ENCODE measurements at places on chromosomes 2 and 18.

- no peak for DNase-seq
Measured at GRCh38 chr2:15912203-15912602, 28.1 kb upstream of the MYCN start.

GRCh38 chr2:69356471-69356870, 30.6 kb downstream of the GFPT1 start:
- no peak for DNase-seq

DNA sequence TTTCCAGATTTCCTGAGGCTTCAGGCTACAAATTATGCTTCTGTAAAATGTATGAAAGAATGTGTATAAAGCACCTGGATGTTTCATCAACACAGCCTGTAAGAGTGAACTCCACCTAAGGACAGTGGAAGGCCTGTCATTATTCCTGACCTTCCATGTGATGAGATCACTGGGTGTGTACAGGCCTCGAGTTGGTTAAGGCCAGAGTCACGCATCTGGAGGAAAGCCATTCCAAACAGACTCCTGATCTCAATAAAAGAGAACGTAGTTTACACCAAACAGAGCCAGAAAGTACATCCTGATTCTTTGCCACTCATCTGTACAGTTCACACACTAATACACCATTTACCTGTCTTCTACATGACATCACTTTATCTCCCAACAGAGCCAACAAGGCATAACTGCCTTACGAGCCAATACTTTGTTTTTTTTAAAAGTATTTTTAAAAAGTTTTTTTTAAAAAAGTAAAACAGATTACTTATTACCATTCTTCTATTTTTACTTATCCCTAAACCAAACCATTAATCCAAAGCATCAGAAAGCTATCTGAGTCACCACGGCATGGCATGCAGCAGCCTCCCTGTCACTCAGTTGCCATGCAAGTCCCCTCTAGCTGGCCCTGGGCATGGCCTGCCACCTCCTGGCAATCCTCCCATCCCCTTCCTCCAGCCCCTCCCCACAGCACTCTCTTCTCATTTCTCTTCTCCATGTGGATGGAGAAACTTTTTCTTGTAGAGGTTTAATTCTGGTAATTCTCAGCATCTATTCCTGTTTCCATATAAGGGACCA, 78.8 kb upstream of the TFCP2L1 start:
- DNase-seq, result no peak

- no peak for DNase-seq
Measured at GRCh38 chr2:127187081-127187775, 32.9 kb downstream of the CYP27C1 start.

DNA sequence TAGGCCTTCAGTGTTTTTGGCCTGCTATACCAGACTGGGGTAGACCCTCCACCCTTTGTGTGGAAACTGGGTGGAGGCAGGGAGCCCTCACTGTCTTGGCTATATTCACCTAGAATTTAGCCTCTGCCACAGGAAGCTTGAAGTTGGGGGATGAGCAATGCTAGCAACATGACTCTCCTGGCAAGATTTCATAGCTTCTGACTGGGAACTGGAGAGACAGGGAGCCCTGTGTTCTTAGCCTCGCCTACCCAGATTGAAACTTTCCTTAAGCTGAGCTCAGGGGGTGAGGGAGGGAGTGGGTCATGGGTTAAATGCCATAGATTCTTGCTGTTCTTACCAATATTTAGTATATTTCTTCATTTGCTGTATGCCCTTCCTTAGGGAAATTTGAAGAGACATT, 46.8 kb upstream of the FAM98A start:
- DNase-seq, result no peak

DNA sequence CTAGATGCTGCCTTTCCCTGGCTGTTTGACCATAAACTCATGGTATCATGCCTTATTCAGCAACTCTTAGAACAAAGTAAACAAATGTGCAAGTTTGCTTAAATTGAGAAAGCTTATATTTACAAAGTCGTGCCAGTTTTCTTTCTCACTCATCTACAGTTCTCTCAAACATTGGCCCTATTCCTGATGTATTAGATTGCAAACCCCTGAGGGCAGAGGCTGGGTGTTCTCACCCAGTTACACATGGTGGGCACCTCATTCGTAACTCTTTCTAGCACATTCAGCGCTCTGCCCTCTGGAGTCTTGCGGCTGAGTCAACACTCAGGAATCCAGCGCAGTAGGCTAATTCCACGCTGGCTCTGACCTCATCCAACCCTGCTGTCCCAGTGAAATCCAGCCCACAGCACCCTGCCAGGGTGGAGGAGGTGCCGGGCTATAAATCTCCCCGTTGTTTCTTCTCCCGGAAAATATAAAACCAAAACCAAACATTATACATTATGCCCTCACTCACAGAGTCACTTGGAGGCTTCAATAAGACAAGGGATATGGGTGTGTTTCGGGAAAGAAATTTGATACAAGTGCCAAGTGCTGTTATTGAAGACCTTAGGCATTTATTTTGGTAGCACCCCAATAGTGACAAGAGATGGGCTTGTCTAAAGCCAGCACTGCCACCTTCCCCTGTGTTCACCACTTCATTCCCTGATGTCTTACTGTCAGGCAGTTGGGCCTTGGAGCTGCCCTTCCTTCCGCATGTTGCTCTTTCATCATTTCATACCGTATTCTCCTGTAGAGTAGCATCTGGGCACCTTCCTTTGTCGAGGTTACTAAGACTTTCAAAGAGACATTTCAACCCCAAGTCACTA, 287.4 kb downstream of the PRKCE start:
- no peak for DNase-seq

- no peak for DNase-seq
Measured at GRCh38 chr2:61771904-61772845, 81.7 kb downstream of the FAM161A start.

DNA sequence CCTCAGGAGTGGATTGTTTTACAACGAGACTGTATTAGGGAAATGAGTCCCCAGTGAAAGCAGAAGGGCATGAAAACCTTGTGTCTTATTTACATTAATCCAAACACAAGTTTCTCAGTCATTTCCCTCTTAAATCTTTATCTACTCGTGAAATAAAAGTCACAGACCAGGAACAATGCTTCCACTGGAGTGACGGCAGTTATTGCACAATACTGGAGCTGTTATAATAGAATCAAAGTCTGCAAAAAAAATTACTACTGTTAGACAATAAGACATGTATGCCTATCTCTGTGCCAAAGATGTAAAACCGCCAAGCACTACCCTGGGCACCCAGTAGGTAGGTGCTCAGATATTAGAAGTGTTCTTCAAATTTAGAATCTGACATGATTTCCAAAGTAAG, 375.5 kb downstream of the ZNF521 start:
- DNase-seq, result no peak

- no peak for DNase-seq
Measured at GRCh38 chr18:48996901-48997463, 46.2 kb upstream of the SMAD7 start.

- no peak for DNase-seq
Measured at GRCh38 chr18:44954257-44954656, 273.6 kb downstream of the SETBP1 start.

- DNase-seq, result no peak
Measured at GRCh38 chr2:8006181-8006580, 675.7 kb upstream of the ID2 start.

GRCh38 chr2:190791976-190792575, 88.5 kb upstream of the GLS start:
- no peak for DNase-seq

DNA sequence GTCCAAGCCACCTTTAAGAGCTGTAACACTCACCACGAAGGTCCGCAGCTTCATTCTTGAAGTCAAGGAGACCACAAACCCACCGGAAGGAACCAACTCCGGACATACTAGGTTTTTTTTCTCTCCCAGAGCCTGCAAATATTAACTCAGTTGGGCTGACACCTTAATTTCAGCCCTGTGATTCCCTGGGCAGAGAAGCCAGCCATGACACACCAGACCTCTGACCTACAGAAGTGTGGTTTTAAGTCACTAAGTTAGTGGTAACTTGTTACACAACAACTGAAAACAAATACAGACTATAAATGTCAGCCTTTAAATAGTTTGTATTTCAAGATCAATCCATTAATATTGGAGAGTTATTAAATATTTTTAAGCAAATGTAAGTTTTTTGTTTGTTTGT, 855.1 kb downstream of the TMEM182 start:
- no peak for DNase-seq

- no peak for DNase-seq
Measured at GRCh38 chr2:69682525-69682924, 39.0 kb upstream of the AAK1 start.

- no peak for DNase-seq
Measured at GRCh38 chr2:3488855-3489763, 30.2 kb downstream of the ADI1 start.

GRCh38 chr2:54528311-54528955, 72.3 kb downstream of the SPTBN1 start:
- DNase-seq, result no peak

GRCh38 chr2:217434180-217434975, 568.4 kb downstream of the TNS1 start:
- no peak for DNase-seq

DNA sequence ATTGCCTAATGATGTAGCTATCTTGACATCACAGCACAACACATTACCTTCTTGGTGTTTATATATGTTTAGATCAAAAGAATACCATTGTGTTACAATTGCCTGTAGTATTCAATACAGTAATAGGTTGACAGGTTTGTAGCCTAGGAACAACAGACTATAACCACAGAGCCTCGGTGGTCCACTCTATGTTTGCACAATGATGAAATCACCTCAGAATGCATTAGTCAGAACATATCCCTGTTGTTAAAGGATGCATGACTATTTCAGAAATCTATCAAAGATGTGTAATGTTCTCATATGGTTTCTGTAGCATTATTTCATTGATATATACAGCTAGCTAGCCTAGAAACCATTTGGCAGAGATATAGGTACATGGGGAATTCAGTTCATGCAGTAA, 8.9 kb downstream of the METTL5 start:
- DNase-seq, result no peak

DNA sequence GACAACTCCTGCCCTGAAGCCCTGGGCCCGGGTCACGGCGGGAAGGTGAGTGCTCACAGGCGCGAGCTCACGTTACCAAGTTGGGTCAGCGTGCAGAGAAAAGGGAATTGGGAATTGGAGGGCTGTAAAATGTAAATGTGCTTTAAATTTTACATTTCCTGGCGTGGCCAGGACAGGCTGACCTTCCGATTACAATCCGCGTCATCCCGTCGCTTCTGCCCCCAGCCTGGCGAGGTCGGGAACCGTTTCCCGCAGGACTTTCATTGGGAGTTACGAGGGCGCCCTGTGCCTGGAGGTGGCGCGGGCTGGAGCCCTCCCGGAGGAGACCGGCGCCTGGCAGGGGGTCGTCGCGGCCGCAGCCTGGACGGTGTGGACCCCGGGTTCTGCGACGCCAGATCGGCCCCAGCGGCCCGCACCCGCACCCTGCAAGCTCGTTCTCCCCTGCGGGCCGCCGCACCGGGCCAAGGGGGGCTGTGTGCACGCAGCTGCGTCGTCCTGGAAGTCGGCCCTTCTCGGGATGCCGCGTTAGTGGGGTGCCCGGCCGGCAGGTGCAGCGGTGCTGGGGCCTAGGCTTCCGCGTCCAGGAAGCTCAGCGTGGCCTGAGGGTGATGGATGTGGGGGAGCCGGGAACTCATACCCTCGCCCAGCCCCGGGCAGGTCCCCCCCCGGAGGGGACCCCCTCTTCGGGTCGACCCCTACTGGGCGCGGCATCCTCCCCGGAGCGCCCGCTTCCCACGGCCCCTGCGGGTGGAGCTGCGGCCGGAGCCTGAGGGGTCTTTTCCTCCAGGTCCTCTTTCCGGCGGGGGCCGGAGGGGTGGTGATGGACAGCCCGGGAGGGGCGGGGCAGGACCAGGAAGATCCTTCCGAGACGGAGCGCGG, 63.9 kb downstream of the LRRFIP1 start:
- peak; percentile 46 for DNase-seq

DNA sequence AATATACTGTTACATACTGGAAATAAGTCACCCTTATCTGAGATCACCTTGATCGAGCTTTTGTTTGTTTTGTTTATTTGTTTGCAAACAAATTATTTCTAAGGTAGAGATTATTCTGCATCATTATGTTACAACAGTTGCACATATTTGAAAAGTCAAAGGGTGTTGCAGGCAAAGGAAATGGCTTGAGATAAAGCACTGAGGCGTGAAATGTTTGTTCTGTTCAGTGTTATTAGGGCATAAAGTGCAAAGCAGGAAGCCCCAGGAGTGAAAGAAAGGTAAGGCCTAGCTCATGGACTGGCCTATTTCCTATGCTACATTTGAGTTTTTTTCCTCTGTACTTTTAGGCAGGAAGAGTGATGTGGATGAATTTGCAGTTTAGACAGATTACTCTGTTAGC, 1815.6 kb upstream of the LRRTM1 start:
- DNase-seq, result no peak

DNA sequence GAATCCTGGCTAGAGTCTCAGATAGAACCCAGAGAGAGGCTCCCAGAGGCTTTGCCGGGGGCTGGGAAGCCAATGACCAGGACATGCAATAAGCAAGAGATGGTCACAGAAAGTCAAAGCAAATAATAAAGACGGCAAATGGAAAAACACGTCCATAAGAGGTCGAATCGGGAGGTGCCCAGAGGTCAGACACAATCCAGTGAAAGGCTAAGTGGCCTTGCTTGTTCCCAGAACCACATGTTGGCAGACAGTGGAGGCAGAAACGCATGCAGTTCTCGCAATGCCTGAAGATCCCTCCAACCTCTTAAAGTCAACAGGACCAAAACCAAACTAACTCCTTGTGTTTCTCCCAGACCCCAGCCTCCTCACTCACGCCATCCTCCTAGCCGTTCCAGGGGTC, 3.0 kb downstream of the CYB5A start:
- no peak for DNase-seq

GRCh38 chr18:62209046-62209445, 22.0 kb downstream of the RELCH start:
- no peak for DNase-seq

DNA sequence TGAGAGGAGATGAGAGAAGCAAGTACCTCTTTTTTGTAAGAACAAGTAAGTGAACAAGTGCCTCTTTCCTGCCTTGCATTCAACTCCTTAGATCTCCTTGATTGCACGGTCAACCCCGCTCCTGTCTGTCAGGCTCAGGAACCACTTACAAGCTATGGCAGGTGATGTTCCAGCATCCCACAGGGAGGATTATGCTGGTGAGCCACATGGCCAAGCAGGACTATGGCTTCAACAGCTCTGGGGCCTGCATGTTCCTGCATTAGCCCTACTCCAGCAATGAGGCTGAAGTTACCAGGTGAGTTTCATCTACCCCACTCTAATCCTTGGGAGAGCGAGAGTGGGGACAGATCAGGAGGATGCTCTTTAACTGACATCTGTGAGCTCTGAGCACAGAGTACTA, 29.5 kb downstream of the TTC32 start:
- no peak for DNase-seq

- DNase-seq, result no peak
Measured at GRCh38 chr2:144011098-144011497, 508.8 kb downstream of the ZEB2 start.

DNA sequence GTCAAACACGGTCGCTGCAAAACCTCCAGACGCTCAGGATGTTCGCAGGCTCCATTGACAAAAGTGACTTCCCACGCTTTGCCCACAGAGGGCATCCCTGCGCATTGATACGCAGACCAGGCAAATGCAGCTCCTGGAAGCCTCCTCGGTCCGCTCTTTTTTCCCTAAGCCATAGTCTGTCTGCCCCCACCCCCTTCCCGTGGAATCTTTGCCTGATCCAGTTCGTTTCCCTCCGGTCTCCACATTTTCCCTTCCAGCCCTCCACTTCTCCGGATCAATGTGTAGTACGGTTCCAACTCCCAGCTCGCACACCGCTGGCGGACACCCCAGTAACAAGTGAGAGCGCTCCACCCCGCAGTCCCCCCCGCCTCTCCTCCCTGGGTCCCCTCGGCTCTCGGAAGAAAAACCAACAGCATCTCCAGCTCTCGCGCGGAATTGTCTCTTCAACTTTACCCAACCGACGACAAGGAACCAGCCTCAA, at the start of gene DCC:
Gene DCC (plus strand): TSS at position 307 of the 481 bp plus-strand sequence. CDS start 591 bp downstream, outside the sequence.
- no peak for DNase-seq
